Suprapubic skin (tissue), 4 donors: ENCODE measurements at places on chromosomes 7 and 10. TPM values are rescaled to one million over a fixed set of nuclear protein-coding genes. Genes with fewer than 3 reads are reported as not detected.

Gene CLCN1
- not detected for total RNA-seq

Gene NDUFB8
- 162 TPM for total RNA-seq

Gene ST8SIA6
- 3.2 TPM for total RNA-seq

Gene EBLN1
- not detected for total RNA-seq

Gene CPVL
- 17.1 TPM for total RNA-seq

Gene CRHR2
- total RNA-seq, result 0.55 TPM

Gene NXPH1
- not detected for total RNA-seq

Gene ZPBP
- total RNA-seq, result not detected

Gene TDRD1
- total RNA-seq, result 0.42 TPM

Gene MYH16
- not detected for total RNA-seq

Gene SPDYE6
- not detected for total RNA-seq

Gene COA1
- total RNA-seq, result 775 TPM

Gene ADAM12
- 2.6 TPM for total RNA-seq

Gene BBIP1
- 12.7 TPM for total RNA-seq

Gene HYCC1
- total RNA-seq, result 22.6 TPM

Gene TRIL
- total RNA-seq, result 1.4 TPM

Gene C10orf67
- total RNA-seq, result 1.5 TPM

Gene HOXA13
- total RNA-seq, result not detected

Gene ANXA8
- 254 TPM for total RNA-seq

Gene GRM3
- not detected for total RNA-seq
